ENCODE measurements at places on chromosomes 6 and 20. TPM values are rescaled to one million over a fixed set of nuclear protein-coding genes. Genes with fewer than 3 reads are reported as not detected.

- no peak overlapping the region for H3K27ac ChIP-seq
- no peak overlapping the region for H3K4me3 ChIP-seq
- H3K4me1 ChIP-seq: no peaks in the 10 kb centered on the region
- no peak for DNase-seq
- no peaks in the 10 kb centered on the region for H3K27me3 ChIP-seq
These were observed 52.0 kb upstream of the THEMIS start for GRCh38 chr6:127952831-127953230.

DNA sequence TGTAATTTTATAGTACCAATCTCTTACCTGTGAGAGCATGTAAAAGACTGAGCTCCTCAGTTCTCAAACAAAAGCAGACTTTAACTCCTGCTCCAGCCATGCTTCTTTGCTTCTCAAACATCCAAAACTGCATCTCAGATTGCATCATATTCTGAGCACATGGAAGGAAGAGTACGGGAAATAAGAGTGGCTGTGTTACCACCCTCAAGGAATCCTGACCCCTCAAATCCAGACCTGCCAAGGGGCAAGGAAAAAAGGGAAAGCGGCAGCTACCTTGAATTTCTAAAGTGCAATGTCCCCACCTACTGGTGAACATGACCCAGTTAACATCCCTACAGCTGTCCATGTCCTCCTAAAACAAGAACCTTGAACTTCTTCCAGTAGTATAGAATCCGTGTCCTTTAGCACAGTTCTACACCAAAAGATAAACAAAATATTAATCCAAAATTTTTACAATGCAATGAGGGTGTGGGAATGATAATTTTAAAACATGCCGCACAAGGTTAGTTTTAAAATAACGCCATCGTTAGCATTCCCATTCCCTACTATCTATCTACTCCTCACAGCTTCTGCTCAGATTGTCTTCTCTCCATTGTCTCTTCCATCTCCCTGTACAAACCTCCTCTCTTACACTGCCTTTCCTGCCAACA, 34.1 kb upstream of the HLA-DQB1 start:
- H3K27me3 ChIP-seq: peaks cover 16% of the 10 kb centered on the region
- H3K27ac ChIP-seq: no peak overlapping the region
- peak; percentile 78 for DNase-seq
- H3K4me1 ChIP-seq: no peaks in the 10 kb centered on the region
- no peak overlapping the region for H3K4me3 ChIP-seq
- no peaks in the 10 kb centered on the region for H3K36me3 ChIP-seq

GRCh38 chr20:59141818-59142581, 21.6 kb upstream of the ZNF831 start:
- no peaks in the 10 kb centered on the region for H3K27me3 ChIP-seq
- H3K27ac ChIP-seq: no peak overlapping the region
- no peak overlapping the region for H3K4me3 ChIP-seq
- peaks cover 4% of the 10 kb centered on the region for H3K4me1 ChIP-seq
- no peaks in the 10 kb centered on the region for H3K36me3 ChIP-seq

GRCh38 chr20:44422083-44422482, 53.6 kb upstream of the TTPAL start:
- H3K27ac ChIP-seq: peak overlapping the region; percentile 23
- no peaks in the 10 kb centered on the region for H3K4me1 ChIP-seq
- no peak for DNase-seq
- H3K36me3 ChIP-seq: no peaks in the 10 kb centered on the region
- H3K27me3 ChIP-seq: no peaks in the 10 kb centered on the region
- no peak overlapping the region for H3K4me3 ChIP-seq

- peak; percentile 31 for DNase-seq
- H3K4me1 ChIP-seq: peaks cover 34% of the 10 kb centered on the region
- H3K27me3 ChIP-seq: no peaks in the 10 kb centered on the region
- H3K4me3 ChIP-seq: no peak overlapping the region
- no peaks in the 10 kb centered on the region for H3K36me3 ChIP-seq
- H3K27ac ChIP-seq: peak overlapping the region; percentile 86
These were observed 73.5 kb downstream of the TNFRSF21 start for GRCh38 chr6:47235964-47236760.

DNA sequence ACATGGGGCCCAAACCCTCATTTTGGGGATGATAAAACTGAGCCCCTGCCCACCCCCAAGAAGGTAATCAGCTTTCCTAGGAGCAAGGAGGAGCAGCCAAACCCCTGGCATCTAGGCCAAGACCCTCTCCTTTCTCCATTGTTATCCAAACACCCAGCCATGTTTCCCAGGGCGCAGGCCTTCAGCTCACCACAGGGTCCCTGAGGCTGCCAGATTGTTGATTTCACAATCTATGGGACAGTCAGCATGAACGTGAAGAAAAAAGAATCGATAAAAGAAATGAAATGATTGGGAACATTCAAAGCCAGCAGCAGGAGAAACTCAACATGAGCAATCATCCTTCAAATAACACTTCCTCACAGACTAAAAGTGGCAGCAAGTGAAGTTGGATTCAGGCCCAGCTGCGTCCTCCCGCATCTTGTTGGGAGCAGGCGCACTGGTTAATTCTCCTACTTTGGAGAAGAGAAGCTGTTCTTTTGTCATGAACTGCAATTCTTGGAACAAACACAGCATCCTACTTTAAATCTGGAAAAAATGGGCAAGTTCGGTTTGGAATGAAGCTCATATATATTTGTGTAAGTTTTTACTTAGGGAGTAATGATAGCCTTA, 241.8 kb upstream of the PRDM1 start:
- H3K27ac ChIP-seq: no peak overlapping the region
- H3K4me3 ChIP-seq: no peak overlapping the region
- H3K36me3 ChIP-seq: no peaks in the 10 kb centered on the region

DNA sequence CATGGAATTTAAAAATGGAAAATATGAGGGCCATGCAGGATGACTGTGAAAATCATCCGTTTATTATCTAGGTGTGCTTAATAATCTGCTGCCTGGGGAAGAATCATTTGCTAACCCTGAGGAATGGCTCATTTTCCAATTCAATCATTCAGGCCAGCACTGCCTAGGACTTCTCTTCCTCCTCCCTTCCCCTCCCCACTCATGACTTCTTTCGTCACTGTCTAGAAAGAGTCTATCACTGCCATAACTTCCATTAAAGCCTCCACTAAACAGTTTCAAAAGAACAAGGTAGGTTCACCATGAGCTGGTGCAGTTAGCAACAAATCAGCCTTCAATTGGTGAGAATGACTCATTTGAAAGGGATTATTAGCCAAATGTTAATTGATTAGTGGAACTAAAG, 43.9 kb downstream of the TSHZ2 start:
- H3K27me3 ChIP-seq: no peaks in the 10 kb centered on the region
- no peak overlapping the region for H3K27ac ChIP-seq
- H3K4me3 ChIP-seq: no peak overlapping the region
- no peaks in the 10 kb centered on the region for H3K36me3 ChIP-seq

DNA sequence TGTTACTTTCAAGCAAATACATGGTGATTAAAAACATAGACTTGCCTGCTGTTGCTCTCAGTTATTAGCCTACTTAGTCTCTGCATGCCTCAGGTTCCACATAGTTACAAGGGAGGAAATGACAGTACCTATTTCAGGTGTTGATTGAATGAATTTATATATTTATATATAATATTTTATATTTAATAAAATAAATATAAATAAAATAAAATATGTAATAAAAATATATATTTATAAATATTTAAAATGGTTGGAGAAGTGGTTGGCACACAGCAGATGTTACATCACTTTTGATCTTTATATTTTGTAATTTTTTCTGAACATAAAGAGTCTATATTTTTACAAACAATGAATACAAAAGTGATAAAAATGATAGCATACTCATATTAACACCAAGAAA, 716.0 kb upstream of the EYS start:
- no peak overlapping the region for H3K4me3 ChIP-seq
- H3K27ac ChIP-seq: no peak overlapping the region
- H3K36me3 ChIP-seq: no peaks in the 10 kb centered on the region
- no peak for DNase-seq
- H3K27me3 ChIP-seq: no peaks in the 10 kb centered on the region

DNA sequence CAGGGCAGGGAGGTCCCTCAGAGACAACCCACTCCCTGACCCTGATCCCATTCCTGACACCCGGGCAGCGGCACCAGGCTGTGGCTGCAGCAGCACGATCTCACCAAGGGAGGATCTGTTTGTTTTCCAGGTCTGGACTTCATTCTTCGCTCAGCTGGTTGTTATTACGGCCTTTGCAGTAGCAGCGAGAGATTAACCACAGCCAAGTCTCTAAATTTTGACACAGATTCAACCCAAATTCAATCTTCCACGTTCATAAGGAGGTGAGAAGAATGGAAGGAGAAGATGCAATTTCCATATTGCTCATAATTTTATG, 91.1 kb upstream of the THBS2 start:
- no peaks in the 10 kb centered on the region for H3K27me3 ChIP-seq
- H3K27ac ChIP-seq: no peak overlapping the region
- H3K36me3 ChIP-seq: no peaks in the 10 kb centered on the region
- no peak overlapping the region for H3K4me3 ChIP-seq
- no peaks in the 10 kb centered on the region for H3K4me1 ChIP-seq

GRCh38 chr6:43703512-43704429, 16.2 kb upstream of the MRPS18A start:
- DNase-seq: no peak
- H3K36me3 ChIP-seq: no peaks in the 10 kb centered on the region
- peak overlapping the region; percentile 89 for H3K27ac ChIP-seq
- no peak overlapping the region for H3K4me3 ChIP-seq
- H3K4me1 ChIP-seq: peaks cover 69% of the 10 kb centered on the region

DNA sequence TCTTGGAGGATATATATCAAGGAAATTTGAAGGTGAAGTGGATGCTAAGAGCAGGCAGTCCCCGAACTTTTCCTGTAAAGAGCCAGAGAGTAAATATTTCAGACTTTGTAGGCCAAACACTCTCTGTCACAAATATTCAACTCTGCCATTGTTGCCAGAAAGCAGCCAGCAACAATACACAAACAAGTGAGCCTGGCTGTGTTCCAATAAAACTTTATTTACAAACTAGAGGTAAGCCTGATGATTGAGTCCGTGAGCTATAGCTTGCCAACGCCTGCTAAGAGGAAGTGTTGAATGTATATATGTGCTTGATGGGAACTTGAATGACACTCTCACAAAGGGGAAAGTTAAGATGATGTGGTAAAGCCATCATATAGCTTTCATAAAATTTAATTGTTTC, 166.0 kb upstream of the PLN start:
- no peak overlapping the region for H3K4me3 ChIP-seq
- no peaks in the 10 kb centered on the region for H3K27me3 ChIP-seq
- no peak overlapping the region for H3K27ac ChIP-seq
- no peaks in the 10 kb centered on the region for H3K4me1 ChIP-seq

- H3K36me3 ChIP-seq: no peaks in the 10 kb centered on the region
- H3K27me3 ChIP-seq: no peaks in the 10 kb centered on the region
- no peaks in the 10 kb centered on the region for H3K4me1 ChIP-seq
These were observed 6.0 kb upstream of the CMTR1 start for GRCh38 chr6:37426945-37427510.

DNA sequence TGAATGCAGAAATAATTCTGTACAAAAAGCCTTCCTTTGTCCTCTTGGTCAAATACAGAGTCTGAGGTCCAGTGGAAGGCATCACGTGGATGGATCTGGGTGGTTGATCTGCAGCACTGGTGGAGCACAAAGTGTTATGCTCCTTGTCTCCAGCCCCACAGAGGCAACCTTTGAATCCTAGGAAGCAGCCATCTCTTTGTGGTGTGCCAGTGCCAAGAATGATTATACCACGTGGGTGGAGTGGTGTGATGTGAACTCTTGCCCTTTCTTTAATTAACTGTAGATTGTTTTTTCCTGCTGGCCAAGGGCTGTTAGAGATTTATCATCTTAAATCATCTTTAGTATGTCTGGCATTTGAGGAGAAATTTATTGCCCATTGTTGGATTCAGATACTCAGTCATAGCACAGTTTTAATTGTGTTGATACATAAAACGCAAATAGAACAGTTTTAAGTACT, 31.1 kb downstream of the NCOA7 start:
- H3K4me3 ChIP-seq: no peak overlapping the region
- no peak overlapping the region for H3K27ac ChIP-seq
- H3K27me3 ChIP-seq: no peaks in the 10 kb centered on the region
- DNase-seq: peak; percentile 26

GRCh38 chr6:124203101-124203811, 399.6 kb downstream of the NKAIN2 start:
- peak; percentile 7 for DNase-seq
- peaks cover 4% of the 10 kb centered on the region for H3K4me1 ChIP-seq
- H3K36me3 ChIP-seq: no peaks in the 10 kb centered on the region
- H3K27ac ChIP-seq: no peak overlapping the region
- no peaks in the 10 kb centered on the region for H3K27me3 ChIP-seq
- H3K4me3 ChIP-seq: no peak overlapping the region

- peak; percentile 19 for DNase-seq
- no peaks in the 10 kb centered on the region for H3K27me3 ChIP-seq
- H3K36me3 ChIP-seq: no peaks in the 10 kb centered on the region
- peaks cover 10% of the 10 kb centered on the region for H3K4me1 ChIP-seq
- no peak overlapping the region for H3K4me3 ChIP-seq
These were observed 109.4 kb upstream of the HCRTR2 start for GRCh38 chr6:55064711-55065420.

DNA sequence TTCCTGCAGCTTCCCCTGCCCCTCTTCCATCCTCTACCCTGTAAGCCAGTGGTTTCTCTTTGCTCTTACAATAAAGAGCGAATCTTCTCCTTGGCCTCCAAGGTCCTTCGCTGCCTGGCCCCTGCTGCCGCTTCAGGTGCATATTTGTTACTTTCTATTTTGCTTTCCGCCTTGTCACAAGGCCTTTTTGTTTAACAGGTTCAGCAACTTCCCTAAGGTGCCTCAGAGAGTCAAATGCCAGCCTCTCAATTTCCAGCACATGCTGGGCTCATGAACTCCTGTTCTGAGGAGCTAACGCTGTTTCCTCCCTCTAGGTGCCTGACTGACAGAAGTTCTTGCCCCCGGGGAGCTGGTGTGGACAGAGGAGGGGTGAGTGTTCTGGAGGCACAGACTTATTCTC, 42.4 kb upstream of the EPB41L1 start:
- H3K36me3 ChIP-seq: no peaks in the 10 kb centered on the region
- no peak overlapping the region for H3K4me3 ChIP-seq
- DNase-seq: no peak
- no peaks in the 10 kb centered on the region for H3K27me3 ChIP-seq
- peaks cover 6% of the 10 kb centered on the region for H3K4me1 ChIP-seq

GRCh38 chr6:139137706-139138105, 2.8 kb downstream of the HECA start:
- no peaks in the 10 kb centered on the region for H3K36me3 ChIP-seq
- no peak for DNase-seq
- no peaks in the 10 kb centered on the region for H3K27me3 ChIP-seq
- peaks cover 20% of the 10 kb centered on the region for H3K4me1 ChIP-seq
- no peak overlapping the region for H3K4me3 ChIP-seq

PHACTR3 gene
- 5.2 TPM for total RNA-seq

MOG gene
- not detected for total RNA-seq

EFHC1 gene
- 17.4 TPM for total RNA-seq

CEP162 gene
- total RNA-seq: 13.7 TPM

LINC00237 gene
- not detected for total RNA-seq

ADTRP gene
- 10.0 TPM for total RNA-seq

RAET1L gene
- total RNA-seq: not detected

GHRH gene
- not detected for total RNA-seq
